ENCODE measurements at places on chromosomes 1 and 21. TPM values are rescaled to one million over a fixed set of nuclear protein-coding genes. Genes with fewer than 3 reads are reported as not detected.

PBXIP1 gene
- total RNA-seq, result 19.3 TPM

APOBEC4 gene
- not detected for total RNA-seq

LRRIQ3 gene
- 0.17 TPM for total RNA-seq

GRCh38 chr1:190665045-190665444, 187.4 kb upstream of the BRINP3 start:
- DNase-seq, result no peak

- DNase-seq, result peak; percentile 76
Measured at GRCh38 chr1:204837440-204838084, 33.1 kb upstream of the NFASC start.

Data from activated CD4-positive, alpha-beta T cell treated with anti-CD3 and anti-CD28 coated beads, Interleukin-2, amount 10 ng/mL, durations not matched to agents 24 days and 14 days (primary cell).